ENCODE measurements at places on chromosomes 16 and 17.

GRCh38 chr17:32520104-32520701 is 33.4 kb downstream of the CDK5R1 start:
- peak; percentile 70 for DNase-seq

DNA sequence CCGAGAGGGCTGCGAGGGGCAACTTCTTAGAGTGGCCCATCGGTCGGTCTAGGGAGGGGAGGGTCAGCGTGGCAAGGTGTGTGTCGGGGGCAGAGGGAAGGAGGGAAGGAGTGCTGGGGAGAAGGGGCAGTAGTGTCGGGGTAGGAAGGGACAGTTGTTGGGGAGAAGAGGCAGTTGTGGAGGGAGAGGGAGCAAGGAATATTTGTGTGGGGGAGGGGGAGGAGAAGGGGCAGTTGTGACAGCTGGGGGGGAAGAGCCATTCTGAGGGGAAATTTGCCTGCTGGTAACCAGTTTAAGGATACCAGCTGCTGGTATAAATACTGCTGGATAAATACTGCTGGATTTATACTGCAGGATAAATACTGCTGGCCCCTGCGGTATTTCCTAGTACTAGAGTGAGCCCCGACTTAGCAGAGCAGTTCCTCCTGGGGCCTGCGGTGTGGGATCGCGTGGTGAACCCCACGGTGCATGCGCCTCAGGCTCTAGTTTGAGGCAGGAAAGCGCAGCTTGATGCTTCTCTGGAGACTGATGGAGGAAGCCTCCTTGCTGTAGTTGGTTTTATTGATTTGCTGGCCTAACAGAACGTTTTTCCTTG is 309 bp downstream of the DNAH2 start:
- no peak for DNase-seq

GRCh38 chr17:2436316-2436905 is 35.6 kb upstream of the MNT start:
- no peak for DNase-seq

- DNase-seq = no peak
Measured at GRCh38 chr16:78900044-78900811, 700.3 kb downstream of the MAF start.

GRCh38 chr16:80167657-80168390 is 373.0 kb upstream of the DYNLRB2 start:
- no peak for DNase-seq

GRCh38 chr16:65919986-65920376 is 446.5 kb upstream of the CDH5 start:
- DNase-seq = no peak

DNA sequence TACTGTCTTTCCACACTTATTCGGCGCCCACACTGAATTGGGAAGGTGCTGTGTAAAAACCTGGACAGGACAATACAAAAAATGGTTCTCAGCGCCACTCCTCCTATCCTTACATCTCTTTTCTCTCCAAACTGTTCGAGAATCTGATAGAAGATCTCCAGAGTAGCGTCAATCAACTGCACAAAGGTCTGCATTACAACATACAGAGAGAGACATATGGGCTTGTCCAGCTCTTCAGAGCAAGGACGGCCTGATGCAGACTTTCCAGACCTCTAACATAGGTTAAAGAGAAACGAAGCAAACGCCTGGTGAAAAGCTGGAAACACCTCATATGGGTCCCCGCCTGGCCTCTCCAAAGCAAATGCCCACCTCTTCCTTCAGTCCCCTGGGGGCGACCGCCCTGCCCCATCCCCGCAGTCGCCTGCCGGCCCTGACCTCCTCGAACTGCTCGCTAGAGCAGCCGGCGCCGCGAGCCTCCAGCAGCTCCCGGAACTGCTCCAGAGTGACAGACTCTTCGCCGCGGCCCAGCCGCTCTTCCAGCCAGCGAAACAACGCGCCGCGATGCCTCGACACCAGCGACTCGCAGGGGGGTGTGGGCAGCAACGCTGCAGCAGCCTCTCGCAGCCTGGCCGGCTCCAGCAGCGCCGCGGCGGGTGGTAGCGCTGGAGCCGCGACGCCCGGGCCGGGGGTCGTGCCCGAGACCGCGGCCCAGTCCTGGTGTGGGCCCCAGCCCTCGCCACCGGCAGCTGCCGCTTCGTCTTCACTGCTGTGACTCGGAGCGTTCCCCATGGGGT is 526 bp downstream of the ZZEF1 start:
- DNase-seq = no peak

DNA sequence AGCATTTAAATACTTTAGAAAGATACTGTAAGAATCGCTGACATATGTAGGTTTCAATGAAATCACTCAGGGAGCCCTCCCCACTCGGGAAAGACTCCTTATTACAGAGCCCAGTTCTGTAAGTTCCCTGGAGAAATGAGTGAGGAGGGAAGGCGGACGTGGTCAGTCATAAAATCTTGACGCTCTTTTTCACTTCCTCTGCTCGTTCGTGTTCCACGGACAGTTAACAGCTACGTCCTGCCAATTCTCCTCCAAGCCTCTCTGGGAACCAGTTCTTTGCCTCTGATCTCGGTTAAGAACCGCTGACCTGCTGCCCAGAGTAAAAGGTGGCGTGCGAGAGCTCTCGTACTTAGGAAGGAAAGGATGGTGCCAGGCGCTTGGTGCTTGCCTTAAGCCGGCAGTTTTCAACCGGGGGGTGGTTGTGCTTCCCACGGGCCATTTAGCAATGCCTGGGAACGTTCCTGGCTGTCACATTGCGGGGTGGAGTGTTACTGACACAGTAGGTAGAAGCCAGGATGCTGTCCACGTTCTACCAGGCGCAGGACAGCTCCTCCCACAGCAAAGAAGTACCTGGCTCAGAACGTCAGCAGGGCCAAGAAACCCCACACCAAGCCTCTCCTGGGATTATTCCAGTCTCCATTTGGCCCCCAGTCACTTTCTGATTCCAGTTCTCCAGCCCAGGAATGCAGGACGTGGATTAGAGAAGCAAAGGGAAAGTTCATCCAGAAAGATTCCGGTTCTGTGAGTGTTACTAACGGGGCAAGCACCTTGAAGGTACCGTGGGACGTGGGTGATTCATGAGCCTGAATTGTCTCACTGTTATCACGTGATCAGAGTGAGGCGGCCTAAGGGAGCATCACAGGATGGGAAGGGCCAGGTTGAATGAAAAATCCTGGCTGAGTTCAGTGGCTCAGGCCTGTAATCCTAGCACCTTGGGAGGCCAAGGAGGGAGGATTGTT is 87.7 kb downstream of the MRM3 start:
- DNase-seq = no peak

DNA sequence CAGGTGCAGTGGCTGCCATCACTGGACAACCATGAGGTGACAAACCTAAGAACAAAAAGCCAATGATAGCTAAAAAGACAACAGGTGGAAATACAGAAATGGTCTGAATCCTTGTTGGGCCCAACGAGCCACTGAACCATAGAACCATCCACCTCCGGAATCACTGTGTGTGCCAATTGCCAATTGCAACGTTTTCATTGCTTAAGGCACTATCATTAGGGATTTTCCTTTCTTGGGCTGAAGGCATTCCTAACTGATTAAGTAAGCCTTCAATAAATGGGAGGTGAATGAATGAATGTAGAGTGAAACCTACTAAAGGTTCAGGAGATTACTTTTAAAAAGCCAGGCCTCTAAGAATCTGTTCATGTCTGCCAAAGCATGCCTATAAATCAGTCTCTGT is 3.6 kb downstream of the USP31 start:
- DNase-seq = no peak

DNA sequence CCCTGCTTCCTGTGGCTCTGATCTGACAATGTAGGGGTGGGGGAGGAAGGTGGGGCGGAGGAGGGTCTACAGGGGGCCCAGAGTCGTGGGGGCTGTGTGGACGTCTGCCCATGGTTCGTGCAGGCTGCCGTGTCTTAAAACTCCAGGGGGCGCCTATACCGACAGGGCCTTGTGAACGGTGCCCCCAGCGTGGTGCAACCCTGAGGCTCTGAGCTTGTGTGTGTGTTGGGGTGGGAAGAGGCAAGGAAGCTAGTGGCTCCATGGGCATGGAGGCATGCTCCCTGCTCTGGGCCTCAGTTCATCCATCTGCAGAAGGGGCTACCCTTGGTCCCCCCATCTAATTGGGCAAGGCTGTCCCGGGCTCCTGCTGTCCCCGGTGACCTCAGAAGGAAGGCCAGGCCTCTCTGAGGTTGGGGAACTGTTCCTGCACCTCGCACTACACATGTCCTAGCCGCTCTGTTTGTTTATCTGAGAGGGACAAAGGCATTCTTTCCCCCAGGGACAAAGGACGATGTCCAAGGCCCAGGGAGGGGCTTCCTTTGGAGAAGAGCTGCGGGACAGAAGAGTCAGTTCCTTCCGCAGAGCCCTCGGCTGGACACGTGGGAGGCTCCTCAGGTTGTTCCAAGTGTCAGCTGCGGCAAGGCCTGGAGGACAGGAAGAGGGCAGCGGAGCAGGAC is 13.5 kb downstream of the CA4 start:
- no peak for DNase-seq

DNA sequence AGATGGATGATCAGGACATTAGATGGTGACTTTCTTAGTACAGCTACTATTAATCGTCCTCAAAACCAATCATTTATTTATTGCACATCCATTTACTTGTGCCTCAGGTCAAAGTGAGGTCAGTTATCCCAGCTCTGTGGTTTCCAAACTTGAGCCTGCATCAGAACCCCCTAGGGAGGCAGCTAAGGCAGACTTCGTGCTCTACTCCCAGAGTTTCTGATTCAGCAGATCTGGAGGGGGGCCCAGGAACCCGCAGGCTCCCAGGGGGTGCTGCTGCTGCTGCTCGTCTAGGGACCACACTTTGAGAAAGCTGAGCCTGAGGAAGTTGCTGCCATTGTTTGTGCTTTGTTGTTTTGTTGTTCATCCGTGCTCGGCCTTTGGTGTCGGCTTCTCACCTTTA is 44.0 kb upstream of the CLEC18B start:
- DNase-seq = no peak

DNA sequence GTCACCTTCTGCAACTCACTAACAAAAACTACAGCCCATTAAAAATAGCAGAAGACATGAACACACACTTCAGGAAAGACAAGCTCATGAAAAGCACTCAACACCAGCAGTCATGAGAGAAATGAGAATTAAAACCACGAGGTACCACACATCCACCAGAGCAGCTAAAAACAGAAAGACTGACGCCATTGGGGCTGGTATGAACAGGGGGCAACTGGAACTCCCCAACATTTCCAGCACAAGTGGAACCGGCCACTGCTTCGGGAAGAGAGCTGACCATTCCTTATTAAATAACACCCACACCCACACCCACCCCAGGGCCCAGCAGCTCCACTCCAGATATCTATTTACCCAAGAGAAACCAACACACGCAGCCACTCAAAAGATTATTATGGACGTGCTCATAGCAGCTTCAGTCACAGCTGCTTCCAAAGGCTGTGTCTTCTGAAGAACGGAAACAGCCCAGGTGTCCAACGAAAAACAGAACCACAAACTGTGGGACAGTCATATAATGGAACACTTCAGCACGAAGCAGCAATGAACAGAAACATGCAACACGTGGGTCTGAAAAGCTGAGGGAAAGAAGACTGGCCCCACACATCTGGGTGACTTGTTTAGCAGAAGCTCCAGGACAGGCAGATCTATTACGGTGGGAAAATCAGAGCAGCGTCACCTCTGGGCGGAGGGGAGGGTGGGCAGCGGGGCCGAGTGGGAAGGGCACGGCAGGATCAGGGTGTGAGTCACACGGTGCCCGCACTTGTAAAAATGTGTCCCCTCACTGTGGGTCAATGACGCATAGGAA is 41.1 kb downstream of the KLHDC4 start:
- DNase-seq = peak; percentile 56

GRCh38 chr17:66518108-66518507 is 215.7 kb downstream of the PRKCA start:
- DNase-seq = no peak

- no peak for DNase-seq
Measured at GRCh38 chr16:2205967-2206313, 686 bp downstream of the MLST8 start.

DNA sequence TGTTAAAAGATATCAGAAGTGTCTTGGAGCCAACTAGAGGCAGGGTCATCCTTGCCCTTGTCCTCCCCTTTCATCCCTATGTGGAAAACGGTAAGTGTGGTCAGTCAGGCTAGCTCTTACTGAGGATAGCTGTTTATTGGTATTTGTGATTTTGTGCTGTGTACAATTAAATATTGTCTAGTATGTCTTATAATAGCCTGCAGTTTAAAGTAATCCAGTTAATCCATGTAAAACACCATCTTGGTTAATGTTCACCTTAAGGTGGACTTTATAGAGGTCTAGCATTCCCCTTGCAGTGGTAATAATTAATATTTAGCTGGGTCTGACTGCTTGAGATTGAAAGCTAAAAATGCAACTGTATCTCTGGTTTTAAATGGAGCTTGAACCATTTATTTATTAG is 25.6 kb downstream of the METTL9 start:
- no peak for DNase-seq

- no peak for DNase-seq
Measured at GRCh38 chr16:31420037-31420436, 8.1 kb downstream of the COX6A2 start.

DNA sequence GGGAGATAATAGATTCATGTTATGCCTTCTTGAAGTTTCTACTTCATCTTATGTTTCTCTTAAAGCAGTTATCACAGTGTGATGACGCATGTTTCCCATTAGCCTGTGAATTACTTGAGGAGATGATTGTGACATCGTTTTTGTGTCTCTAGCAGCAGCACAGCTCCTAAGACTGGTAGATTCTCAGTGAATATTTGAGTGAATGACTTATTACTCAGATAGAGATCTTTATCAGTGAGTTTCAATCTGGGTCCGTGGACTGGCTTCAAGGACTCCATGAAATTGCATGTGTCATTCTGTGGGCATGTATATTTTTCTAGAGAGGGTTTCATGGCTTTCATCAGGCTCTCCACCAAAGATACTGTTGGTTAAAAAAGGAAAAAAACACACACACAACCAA is 29.9 kb downstream of the YPEL2 start:
- no peak for DNase-seq

DNA sequence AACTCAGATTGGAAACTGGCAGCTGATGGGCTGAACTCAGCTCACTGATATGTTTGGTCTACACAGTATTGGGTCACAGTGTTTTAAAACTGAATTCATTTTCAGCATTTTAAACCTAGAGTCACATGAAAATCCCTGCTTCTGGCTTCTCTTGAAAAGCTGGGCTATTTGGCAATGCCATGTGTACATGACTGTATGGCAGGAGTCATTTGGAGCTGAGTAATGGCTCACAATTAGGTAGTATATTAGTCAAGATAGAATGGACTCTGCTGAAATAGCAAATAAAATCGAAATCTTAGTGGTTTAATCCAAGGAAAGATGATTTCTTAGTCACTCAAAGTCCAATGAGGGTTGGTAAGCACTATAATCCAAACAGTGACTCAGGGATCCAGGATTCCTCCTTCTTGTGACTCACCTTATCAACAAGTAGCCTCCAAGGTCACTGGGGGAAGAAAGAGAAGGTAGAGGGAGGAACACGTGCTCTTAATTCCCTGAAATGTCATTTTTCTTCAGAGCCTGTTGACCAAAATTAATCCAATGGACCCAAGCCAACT is 13.9 kb upstream of the PMP22 start:
- DNase-seq = no peak

- no peak for DNase-seq
Measured at GRCh38 chr17:79944821-79945391, 90.8 kb downstream of the TBC1D16 start.

- peak; percentile 88 for DNase-seq
Measured at GRCh38 chr17:8965394-8966168, at the start of gene PIK3R5. TSS of gene PIK3R5 (minus strand) at chr17:8965707. CDS start at chr17:8911494, 54,213 bp downstream.

All from CD4-positive, alpha-beta T cell treated with Interleukin-1 beta for 1 hour (primary cell).